ENCODE measurements at places on chromosomes 7 and 10.

GRCh38 chr7:155222573-155222972 lies 75.1 kb upstream of the INSIG1 start:
- DNase-seq, result no peak

- DNase-seq, result no peak
These were observed 11.0 kb upstream of the RSBN1L start for GRCh38 chr7:77685233-77685632.

DNA sequence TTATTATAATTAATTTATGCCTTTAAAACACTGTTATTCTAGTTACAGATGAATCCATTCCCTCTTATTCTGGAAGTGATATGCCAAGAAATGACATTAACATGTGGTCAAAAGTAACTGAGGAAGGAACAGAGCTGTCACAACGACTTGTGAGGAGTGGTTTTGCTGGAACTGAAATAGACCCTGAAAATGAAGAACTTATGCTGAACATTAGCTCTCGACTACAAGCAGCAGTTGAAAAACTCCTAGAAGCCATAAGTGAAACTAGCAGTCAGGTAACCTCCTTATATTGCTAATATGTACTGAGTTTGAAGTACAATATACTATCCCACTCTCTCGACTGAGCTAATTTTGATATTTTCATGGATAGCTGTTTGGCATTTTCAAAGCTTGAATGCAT lies 81.6 kb downstream of the CYP51A1 start:
- DNase-seq, result no peak

DNA sequence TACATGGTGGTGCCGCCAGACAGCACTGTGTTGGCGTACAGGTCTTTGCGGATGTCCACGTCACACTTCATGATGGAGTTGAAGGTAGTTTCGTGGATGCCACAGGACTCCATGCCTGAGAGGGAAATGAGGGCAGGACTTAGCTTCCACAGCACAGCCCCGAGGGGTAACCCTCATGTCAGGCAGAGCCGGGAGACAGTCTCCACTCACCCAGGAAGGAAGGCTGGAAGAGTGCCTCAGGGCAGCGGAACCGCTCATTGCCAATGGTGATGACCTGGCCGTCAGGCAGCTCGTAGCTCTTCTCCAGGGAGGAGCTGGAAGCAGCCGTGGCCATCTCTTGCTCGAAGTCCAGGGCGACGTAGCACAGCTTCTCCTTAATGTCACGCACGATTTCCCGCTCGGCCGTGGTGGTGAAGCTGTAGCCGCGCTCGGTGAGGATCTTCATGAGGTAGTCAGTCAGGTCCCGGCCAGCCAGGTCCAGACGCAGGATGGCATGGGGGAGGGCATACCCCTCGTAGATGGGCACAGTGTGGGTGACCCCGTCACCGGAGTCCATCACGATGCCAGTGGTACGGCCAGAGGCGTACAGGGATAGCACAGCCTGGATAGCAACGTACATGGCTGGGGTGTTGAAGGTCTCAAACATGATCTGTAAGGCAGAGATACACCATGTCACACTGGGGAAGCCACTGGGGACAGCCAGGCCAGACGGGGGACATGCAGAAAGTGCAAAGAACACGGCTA lies 104.6 kb upstream of the TNRC18 start:
- DNase-seq, result no peak

DNA sequence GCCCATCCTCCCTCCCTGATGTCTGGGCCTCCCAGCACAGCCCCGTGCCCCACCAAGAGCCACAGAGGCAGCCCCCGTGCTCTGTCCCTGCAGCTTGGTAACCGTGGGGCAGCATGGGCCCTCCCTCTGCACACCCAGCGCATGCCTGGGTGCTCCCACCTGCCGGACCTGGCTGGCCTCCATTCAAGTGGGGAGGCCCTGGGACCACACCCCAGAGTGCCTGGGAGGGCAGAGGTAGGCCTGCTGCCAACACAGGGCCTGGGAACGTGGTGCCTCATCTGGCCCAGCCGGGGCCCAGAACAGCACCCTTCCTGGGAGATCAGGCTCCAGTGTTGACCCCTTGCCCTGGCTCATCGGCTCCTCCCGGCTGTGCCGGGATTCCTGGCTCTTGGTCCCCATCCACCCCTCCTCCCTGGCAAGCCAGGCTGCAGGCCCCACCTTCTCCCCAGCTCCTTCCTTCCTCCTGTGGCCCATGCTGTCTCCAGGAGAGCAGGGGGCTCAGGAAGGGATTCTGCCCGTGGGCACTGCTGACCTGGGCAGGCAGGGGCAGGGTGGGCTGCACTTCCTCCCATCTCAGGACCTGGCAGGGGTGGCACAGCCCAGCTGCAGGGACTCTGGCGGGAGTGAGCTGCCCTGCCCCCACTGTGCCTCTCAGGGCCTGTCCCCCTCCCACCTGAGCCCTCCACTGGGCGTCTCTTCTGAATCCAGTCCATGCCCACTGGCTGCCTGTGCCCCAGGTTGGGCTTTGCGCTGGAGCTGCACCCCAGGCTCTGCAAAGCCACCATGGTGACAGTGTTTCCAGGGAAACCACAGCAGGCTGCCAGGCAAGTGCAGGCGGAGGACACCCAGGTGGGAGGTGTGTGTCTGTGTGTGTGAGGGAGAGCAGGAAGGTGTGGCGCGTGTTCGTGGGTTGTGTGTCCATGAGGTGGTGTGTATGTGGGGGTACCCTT lies 32.6 kb downstream of the PWWP2B start:
- DNase-seq, result peak; percentile 72

GRCh38 chr10:114012650-114013049 lies 31.0 kb upstream of the ADRB1 start:
- DNase-seq, result no peak

All from NCI-H1436 treated with DMSO at 0.1 percent for 48 hours (cell line).